Amniotic epithelial cell (primary cell): ENCODE measurements at places on chromosomes 1 and 21.

DNA sequence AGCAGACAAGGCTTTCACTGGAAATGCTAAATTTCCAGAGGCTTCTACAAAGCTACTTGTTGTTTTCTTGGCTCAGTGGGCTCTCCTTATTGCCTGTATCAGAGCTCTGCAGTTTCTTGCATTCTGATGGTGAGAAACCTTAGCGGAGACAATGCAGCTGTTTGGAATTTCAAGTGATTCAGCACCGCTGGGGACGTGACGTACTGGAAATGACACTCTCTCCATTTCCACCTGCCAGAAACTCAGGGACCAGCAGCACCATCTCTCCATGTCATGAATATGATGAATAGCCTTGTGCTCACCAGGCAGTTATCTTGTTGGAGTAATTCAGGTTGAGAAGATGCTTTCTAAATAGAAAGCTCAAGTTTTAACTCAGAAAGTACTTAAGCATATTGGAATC is 497.2 kb upstream of the DEPDC1 start:
- DNase-seq, result no peak

- DNase-seq, result no peak
These were observed 505 bp downstream of the ENTREP3 start for GRCh38 chr1:155254714-155255242.

- DNase-seq, result no peak
These were observed 50.9 kb upstream of the ARHGEF16 start for GRCh38 chr1:3403388-3404231.

- peak; percentile 58 for DNase-seq
These were observed 24.9 kb upstream of the CTBS start for GRCh38 chr1:84598846-84599741.

DNA sequence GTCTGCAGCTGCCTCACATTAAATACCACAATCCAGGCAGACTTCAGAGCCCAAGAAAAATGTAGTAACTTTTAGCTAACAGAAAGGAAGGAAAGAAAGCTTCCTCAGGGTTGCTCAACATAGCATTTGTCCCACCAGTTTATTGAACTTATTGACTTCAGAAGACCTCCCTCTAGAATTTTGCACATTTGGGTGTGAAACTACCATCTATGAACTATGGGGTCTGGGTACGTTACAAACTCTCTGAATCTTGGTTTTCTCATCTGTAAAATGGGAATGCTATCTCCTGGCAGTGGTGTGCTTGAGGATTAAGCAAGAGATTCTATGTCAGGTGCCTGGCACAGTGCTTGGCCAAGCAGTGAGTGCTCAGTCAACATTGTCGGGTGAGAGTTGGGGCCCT is at the start of gene ZP4:
TSS of gene ZP4 (minus strand) at position 101 of the 400 bp plus-strand sequence. CDS start 287 bp downstream, outside the sequence.
- DNase-seq, result no peak

DNA sequence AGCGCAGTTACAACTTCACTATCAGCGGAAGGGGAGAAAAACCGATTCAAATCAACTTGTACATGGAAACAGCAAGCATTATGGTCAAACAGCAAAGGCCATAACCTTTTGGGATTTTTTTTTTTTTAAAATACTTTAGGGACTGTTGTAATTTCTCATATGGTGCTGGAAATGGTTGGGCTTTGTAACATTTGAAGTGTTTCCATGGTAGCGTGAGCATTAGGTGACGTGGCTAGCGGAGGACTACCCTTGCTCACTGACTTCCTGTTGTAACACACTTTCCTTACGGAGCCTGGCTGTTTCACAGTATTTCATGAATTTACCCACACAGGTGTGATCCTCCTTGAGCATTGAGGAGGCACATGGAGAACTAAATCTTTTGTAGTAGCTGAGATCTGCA is 269.5 kb downstream of the TM2D1 start:
- no peak for DNase-seq

- DNase-seq, result peak; percentile 48
These were observed 1044.9 kb downstream of the BRINP3 start for GRCh38 chr1:189432753-189433152.

DNA sequence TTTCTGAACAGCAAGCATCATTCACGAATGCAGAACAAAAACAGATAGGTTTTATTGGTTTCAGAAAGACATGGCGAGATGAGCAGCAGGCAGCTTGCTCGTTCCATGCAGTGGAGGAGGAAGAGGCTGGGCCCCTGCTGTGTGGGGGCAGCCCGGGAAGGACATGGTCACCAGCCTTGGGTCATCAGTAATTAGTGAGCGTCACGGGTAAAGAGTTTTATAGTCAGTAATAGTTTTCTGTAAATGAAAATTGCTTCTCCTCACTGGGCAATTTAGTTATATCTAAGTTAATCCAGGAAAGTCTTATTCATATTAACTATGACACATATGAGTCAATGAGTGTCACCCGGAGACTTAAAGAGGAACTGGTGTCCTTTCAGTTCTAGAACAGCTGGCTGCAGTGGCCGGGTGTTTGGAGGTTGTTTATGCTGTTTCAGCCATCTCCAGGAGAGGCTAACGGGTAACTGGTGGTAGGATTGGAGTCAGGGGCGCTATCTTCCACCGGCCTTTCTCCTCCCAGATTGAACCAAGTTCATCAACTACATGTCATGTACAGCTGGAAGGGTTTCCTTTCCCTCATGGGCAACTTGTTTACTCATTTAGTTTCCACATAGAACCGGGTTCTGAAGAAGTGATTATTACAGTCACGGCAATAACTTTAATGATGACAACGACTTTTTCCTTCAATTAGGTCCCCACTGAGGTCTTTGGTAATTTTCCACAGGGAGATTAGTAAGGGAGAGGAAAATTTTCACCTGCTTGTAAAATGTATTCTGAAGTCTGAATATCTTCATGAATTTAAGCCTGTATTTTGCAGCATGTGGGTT is 34.6 kb upstream of the SLC45A1 start:
- no peak for DNase-seq

DNA sequence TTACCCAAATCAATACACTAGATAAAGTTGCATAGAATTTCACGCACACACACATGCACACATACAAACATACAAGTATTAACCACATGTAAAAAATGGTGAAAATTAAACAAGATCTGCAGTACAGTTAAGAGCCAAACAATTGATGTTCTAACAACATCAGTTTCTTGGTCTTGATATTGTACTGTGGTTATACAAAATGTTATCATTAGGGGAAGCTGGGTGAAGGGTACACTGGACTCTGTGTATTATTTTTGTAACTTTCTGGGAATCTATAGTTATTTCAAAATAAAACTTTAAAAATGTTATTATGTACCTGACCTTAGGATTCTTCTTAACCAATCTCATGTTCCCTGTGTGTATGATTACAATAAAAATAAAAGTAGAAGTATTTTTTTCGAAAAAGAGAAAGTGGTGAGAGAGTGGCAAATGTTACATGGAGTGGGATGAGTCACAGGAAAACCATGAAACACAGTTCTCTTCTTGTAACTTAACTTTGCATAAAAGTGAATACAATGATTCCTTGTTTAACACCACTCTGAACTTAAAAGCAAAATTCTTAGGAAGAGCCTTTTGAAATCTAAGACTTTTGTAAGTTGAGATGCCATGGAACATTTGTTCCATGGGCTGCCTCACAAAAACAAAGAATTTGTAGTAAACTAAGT is 101.6 kb upstream of the RUNX1 start:
- peak; percentile 40 for DNase-seq

GRCh38 chr1:174874331-174875053 is 125.3 kb upstream of the CACYBP start:
- DNase-seq, result no peak

DNA sequence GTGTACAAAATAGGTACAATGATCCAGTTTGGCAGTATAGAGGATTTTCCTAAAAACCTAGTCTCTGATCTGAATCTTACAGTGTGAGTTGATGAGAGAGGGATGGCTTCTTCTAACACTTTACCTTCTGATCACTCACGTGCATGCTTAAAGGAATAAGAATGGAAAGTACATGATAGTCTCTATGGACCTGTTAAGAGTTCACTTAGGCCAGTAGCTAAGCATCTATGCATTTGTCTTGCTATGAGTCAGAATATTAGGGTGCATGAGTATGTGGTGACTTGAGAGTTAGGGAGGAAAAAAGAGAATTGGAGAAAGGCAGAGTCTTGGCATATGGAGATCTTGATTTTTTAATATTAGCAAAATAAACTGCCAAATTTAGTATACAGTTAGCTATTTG is 206.3 kb downstream of the COL11A1 start:
- peak; percentile 14 for DNase-seq

GRCh38 chr21:37032293-37032692 is 25.8 kb downstream of the RIPPLY3 start:
- no peak for DNase-seq

DNA sequence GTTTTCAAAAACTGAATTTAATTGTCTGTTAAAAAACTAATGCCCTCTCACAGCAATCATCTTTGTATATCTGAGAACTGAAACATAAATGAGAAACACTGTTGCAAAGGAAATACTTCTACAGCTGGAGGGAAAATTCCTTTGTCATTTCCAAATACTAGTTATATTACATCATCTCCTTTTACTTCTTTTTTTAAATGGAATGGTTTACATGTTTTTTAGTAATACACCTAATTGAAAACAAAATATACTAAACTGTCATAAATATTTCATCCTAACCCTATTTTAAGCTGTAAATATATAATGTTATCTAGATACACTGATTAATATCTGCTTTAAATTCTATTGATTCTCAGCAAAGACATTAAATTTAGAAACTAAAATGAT is 19.1 kb downstream of the CDC42BPA start:
- peak; percentile 59 for DNase-seq

- no peak for DNase-seq
These were observed 21.1 kb downstream of the COQ8A start for GRCh38 chr1:226960944-226961765.

DNA sequence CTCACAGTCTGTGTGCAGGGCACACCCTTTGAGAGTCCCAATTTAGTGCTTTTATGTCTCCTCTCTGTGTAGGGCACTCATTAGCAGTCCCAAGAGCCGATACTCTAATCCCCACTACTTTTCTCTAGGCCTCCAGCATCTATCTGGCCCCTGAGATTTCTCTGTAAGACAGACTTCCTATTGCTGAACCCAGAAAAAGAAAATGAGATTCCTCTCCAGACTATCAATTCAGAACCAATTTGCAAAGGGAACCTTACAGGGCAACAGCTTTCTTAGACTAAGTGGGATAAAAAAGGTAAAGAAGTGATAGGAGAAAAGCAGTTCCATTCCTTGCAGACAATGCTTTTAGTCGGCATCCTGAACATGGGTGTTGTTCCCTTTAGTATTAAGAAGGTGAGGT is 172.2 kb downstream of the EDEM3 start:
- DNase-seq, result no peak

DNA sequence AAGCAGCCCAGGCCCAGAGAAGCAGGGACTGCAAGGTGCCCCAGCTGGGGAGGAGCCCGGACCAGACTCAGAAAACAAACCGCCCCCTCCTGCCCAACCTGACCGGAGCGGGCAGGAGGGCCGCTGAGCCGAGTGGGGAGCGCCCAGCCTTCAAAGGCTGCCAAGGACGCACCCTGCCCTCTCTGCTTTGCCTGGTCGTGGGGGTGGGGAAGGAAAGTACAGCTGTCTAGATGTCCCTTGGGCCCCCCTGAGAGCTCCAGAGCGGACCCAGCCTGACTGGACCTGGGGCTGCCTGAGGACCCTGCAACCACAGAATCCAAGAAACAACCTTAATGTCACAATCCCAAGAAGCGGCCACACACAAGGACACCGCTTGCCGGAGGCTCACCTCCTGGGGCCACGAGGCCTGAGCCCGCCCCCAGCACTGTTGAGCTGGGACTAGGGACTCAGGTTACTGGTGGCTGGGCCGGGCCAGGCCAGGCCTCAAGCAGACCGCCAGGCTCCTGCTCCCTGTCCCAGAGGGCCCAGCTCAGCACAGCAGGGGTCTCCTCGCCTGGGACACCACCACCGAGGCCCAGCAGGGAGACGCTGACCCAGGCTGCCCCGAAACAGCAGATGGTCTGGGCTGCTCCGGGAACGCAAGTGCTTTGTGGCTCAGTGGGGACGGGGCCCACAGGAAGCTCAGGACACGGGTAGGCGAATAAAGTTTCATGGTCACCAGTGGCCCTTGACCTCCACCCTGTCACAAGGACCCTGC is 1.4 kb downstream of the DVL1 start:
- no peak for DNase-seq

DNA sequence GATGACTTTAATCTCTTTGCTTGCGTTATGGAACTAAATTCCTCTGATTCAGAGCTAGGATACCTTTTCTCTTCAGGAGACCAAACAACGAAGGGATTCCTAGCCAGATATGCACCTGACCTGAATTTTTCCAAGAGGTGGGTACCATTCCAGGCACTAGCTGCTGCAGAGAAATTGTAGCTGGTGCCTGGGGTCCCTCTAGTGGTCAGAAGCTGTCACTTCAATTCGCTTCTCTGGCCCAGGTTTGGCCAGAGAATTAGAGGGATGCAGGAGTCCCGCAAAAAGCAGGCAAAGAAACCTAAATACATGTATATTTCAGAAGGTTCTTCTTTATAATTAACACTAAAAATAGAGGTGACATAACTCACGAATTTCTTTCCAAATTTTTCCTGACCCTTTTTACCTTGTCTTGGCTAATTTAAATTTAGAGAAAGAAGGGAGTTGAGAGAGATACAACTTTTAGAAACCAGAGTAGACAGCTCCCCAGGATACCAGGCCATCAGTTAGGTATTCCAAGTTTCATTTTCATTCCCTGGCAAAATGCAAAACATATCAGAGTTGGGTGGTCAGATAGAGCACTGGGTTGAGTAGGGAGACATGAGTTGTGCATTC is 9.6 kb downstream of the ACKR1 start:
- peak; percentile 39 for DNase-seq

- peak; percentile 8 for DNase-seq
These were observed 659 bp downstream of the AGO1 start for GRCh38 chr1:35883635-35884101.

DNA sequence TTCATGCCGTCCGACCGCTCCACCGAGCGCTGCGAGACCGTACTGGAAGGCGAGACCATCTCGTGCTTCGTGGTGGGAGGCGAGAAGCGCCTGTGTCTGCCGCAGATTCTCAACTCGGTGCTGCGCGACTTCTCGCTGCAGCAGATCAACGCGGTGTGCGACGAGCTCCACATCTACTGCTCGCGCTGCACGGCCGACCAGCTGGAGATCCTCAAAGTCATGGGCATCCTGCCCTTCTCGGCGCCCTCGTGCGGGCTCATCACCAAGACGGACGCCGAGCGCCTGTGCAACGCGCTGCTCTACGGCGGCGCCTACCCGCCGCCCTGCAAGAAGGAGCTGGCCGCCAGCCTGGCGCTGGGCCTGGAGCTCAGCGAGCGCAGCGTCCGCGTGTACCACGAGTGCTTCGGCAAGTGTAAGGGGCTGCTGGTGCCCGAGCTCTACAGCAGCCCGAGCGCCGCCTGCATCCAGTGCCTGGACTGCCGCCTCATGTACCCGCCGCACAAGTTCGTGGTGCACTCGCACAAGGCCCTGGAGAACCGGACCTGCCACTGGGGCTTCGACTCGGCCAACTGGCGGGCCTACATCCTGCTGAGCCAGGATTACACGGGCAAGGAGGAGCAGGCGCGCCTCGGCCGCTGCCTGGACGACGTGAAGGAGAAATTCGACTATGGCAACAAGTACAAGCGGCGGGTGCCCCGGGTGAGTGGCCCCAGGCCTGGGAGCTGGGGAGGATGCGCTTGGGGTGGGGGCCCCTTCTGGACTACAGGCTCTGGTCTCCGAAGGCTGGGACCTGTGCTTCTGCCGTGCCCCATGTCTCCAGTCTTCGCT is 1.1 kb downstream of the SKI start:
- DNase-seq, result peak; percentile 57

- no peak for DNase-seq
These were observed 48.5 kb downstream of the UBE2U start for GRCh38 chr1:64251971-64252370.

GRCh38 chr1:204161609-204162493 is 4.3 kb downstream of the REN start:
- DNase-seq, result no peak

GRCh38 chr1:14738235-14738634 is 139.8 kb downstream of the KAZN start:
- DNase-seq, result no peak

- DNase-seq, result peak; percentile 2
These were observed 58.9 kb downstream of the LRRC40 start for GRCh38 chr1:70146488-70146887.
